ENCODE measurements at places on chromosomes 1 and 21.

DNA sequence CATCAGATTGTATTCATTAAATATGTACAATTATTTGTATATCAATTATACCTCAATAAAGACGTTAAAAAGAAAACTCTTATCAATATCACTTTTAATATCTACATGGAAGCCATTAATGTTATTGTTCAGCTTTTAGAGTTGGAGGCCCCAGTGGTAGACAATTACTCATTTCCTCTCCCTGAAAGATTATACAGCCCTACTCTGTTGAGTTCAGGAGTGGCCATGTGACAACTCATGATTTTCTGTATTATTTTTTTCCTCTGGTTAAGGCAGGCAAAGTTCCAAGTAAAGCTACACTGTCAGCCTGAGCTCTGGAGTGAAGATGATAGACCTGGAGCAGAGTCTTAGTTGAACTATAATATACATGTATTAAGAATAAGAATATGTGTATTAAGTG lies 247.9 kb upstream of the B3GALT2 start:
- DNase-seq: no peak

GRCh38 chr1:44327679-44328491 lies 27.2 kb downstream of the ERI3 start:
- peak; percentile 36 for DNase-seq

- DNase-seq: no peak
Measured at GRCh38 chr21:33293811-33294216, 27.6 kb downstream of the IL10RB start.

- DNase-seq: no peak
Measured at GRCh38 chr1:168443356-168443755, 100.4 kb downstream of the XCL2 start.

- no peak for DNase-seq
Measured at GRCh38 chr1:94795434-94795833, 24.7 kb upstream of the SLC44A3 start.
